Hippocampal formation (tissue), 2 donors: ENCODE measurements at places on chromosomes 3 and 15.

GRCh38 chr3:175179055-175179454 lies 319.9 kb downstream of the NAALADL2 start:
- no peak for DNase-seq

DNA sequence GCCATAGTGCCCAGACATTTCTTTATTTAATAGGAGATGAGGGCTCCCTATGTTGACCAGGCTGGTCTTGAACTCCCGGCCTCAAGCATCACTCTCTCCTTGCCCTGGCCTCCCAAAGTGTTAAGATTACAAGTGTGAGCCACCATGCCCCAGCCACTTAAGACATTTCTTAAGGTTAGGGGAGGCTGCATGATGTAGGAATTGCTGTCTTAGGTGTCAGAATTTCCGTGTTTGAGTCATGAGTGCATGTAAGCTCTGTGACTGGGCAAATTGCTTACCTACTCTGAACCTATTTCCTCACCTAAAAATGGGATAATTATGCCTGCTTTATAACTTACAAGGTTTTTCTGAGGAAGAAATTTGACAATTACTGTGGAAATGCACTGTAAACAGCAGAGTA lies 34.2 kb upstream of the SIAH2 start:
- no peak for DNase-seq

DNA sequence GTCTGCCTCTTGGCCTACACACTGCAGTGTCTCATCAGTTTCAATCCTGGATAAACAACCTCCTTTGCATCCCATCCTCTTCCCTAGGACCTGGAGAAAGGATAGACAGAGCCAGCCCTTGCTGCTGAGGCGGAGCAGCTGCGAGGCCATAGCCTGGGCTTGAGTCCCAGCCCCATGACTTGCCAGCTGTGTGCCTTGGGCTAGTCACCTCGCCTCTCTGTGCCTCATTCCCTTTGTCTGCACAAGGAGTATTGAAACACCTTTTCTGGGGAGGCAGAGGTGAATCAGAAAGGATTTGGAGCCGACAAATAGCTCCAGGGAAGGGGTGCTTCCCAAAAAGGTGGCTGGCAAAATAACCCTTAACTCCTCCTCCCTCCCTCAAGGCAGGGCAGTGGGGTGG lies 65.0 kb upstream of the SLC6A1 start:
- no peak for DNase-seq

DNA sequence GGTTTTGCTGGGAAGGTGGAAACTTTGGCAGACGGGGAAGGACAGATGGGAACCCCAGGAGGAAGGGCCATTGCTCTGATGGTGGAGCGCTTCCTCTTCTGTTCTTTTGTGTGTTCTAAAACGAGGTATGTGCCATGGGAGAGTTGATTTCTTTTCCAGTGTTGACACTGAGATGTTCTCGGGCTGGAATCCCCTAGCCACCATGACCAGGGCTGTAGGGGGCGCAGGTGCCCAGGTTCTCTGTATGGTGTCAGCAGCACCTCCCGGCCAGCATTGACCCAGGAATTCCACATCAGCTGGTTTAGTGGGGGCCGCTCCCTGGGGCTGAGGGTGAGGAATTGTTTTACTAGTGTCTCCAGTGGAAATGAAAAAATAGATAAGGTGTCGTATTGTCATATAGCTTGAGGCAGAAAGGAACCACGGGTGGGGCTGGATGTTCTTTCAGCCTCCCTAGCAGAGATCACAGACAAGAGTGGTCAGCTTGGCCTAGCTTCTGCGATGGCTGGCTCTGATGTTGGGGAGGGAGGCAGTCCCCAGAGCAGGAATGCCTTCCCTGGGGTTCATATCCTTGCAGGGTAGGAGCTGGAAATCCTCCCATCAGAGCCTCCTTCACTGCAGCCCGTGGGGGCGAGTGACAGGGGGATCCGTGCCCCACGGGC lies 34.2 kb upstream of the ACAD9 start:
- DNase-seq: no peak

DNA sequence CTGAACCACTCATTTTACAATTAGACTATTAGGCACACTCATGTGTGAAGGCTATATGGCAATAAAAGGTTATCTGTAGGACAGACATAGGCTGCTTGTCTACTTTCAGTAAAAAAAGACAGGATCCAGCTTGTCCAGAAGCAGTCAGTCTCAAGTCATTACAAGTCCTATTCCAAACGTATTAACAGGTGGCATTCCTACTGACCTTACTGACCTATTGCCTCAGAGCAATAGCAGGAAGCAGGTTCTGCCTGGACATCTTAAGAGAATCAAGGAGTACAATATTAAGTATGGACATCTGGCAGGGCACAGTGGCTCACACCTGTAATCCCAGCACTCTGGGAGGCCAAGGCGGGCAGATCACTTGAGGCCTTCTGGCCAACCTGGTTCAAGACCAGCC lies 7.0 kb downstream of the CMTM6 start:
- DNase-seq: no peak

- DNase-seq: no peak
These were observed 276.5 kb downstream of the TBL1XR1 start for GRCh38 chr3:176920766-176921160.

GRCh38 chr3:107684431-107684925 lies 161.7 kb downstream of the BBX start:
- no peak for DNase-seq

DNA sequence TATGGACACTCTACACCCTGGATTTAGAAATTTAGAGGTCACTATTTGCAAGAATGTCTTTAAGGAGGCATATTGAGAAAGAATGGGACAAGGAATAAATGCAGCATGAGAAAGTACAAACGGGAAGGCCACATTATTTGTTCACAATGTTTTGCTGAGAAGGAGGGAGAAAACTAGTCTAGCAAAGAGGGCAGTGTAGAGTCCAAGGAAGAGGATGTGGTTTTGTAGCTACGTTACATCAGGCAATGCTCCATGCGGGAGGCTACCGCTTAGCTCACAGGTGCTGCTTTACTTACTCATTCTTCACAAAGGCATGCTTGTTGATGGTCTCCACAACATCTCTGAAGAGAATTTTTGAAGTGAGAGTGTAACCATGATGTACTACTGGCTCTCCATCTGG lies 191.1 kb downstream of the PLCH1 start:
- DNase-seq: no peak

DNA sequence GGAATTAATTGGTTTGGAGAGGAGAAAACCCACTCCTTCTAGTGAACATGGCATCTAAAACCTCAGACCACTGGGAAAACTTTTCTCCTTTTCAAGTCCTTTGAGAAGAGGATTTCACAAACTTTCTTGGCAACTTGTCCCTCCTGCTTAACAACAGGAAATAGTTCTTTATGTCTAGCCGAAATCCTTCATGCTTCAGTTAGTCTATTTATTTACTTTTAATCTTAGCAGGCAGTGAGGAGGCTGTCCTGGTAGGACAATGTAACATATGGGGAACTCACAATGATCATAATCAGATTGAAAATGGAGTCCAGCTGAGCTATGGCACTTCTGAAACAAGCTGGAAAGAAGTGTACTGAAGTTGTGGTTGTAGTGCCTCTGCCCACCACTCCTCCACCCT lies 50.6 kb downstream of the KY start:
- DNase-seq: no peak

DNA sequence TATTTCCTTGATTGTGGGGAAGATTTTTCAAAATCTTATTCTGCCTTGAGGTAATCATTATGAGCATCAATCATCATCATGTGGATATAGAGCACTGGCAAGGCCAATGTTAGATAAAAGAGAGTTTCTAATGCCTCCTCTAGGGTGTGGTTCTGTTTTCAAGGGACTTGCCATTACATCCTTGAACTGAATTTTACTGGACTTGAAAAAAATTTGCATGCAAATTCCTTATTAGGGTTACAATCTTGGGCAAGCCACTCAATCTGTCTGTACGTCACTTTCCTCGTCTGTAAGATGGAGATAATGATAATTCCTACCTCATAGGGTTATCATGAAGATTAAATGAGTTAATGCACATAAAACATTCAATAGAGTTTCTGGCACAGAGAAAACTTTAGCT lies 156.2 kb upstream of the WNT5A start:
- no peak for DNase-seq

DNA sequence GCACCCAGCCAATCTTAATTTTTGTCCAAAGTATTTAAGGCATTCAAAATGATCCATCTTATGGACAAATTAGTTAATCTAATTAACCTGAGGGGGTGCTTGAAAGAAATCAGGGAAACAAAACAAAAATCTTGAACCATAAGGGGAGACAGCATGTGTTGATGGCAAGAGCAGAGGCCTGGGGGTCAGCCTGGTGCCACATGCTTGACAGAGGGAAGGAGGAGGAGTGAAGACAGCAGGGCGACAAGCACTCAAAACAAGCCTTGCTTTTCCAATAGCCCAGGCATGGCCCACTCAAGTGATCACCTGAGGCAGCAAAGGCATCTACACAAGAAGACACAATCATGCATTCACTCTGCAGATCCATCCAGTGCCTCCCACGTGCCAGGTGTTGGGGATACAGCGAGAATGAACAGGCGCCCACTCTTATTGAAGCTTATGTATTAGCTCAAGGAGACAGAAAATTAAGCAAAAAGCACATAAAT lies 25.0 kb upstream of the MGLL start:
- DNase-seq: no peak

DNA sequence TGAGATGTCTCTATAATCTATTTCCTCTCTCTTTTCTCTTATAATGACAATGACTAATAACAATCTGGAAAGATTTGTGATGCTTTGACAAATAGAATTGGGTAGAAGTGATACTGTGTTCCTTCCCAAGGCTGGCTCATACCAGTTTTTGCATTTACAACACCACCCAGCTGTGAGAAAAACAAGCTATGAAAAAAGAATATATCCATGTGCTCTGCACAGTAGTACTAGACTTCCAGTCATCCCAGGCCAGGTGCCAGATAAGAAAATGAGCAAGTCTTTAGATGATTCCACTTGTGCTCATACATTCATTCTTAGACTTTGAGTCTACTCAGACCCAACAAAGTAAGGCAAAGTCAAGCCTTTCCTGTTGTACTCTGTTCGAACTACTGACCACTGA lies 350.2 kb upstream of the POU1F1 start:
- no peak for DNase-seq

- no peak for DNase-seq
These were observed 16.1 kb downstream of the ALDH1A3 start for GRCh38 chr15:100895721-100896120.

- no peak for DNase-seq
These were observed 28.5 kb upstream of the TSEN2 start for GRCh38 chr3:12455740-12456139.

DNA sequence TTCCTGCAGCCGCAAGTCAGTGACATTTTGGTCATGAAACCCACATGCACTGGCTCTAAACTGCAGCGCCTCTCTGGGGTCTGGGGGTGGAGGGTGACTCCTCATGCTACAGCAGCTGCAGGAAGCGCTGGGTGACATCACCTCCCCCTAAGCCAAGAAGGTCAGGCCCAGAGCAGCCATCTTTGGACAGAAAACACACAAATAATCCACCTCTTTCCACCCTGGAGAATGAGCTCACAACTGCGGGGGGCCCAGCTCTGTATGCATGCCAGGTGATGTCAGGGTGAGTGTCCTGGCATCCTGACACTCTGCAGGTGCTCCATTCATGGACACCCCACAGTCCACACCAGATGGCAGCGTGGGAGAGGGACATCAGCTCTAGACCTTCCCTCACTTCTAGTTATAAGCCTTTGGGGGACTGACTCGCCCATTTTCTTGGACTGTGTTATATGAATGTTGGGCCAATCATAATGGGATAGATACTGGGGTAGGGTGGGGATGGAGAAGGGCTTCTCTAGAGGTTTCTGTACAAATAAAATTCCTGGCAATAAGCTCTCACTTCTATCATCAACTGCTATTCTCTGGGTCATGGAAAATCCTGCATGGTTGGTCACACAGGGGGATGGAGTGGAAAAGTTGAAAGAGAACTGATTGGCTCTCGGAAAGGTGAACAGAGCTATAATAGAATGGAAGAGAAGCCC lies 70.7 kb upstream of the THBS1 start:
- no peak for DNase-seq

GRCh38 chr3:127844326-127844942 lies 22.1 kb upstream of the MGLL start:
- DNase-seq: no peak

- no peak for DNase-seq
These were observed 88.6 kb downstream of the NR1I2 start for GRCh38 chr3:119870512-119870911.

- DNase-seq: no peak
These were observed 134.7 kb downstream of the LRTM1 start for GRCh38 chr3:54793171-54793570.

GRCh38 chr15:70643783-70644125 lies 119.6 kb downstream of the UACA start:
- DNase-seq: no peak

GRCh38 chr3:197104738-197105137 lies 75.1 kb upstream of the MELTF start:
- no peak for DNase-seq

DNA sequence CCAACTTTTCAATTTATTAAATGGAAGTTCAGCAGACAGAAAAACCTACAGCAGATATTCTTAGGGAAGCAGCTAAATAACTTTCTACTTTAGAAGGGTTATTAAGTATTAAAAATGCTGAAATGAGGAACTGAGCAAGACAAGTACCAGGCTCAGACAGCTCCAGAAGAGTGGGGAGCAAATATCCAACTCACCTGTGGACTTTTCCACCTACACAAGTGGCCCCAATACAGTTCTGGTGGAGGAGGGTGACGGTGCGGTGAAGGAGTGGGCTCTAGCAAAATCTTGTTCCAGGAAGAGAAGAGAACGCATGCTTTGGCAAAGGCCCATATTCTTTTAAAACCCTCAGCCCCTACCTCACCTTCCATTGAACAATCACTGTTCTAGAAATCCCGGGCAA lies 129.7 kb upstream of the LMOD3 start:
- DNase-seq: no peak

GRCh38 chr15:37693926-37694325 lies 240.5 kb upstream of the TMCO5A start:
- DNase-seq: no peak

DNA sequence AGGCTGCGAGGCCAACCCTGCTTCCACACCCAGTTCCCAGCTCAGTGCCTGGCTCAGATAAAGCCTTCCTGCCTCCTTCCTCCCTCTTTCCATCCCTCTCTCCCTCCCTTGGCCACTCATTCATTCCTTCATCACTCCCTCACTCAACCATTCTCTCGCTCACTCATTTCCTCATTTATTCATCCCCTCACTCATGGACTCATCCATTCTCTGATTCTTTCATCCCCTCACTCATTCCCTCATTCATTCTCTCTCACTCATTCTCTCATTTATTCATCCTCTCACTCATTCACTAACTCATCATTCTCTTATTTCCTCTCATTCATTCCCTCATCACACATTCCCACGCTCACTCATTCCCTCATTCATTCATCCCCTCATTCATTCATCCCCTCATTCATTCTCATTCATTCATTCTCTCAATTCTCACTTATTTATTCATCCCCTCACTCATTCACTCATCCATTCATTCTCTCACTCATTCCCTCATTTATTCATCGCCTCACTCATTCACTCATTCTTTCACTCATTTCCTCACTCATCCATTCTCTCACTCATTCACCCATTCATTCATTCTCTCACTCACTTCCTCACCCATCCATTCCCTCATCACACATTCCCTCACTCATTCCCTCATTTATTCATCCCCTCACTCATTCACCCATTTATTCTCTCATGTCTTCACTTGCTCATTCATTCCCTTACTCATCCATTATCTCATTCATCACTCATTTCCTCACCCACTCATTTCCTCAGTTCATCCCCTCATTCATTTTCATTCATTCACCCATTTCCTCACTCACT lies 13.2 kb downstream of the ABTB1 start:
- DNase-seq: no peak

GRCh38 chr15:39365161-39365560 lies 215.7 kb upstream of the THBS1 start:
- DNase-seq: no peak
